ENCODE measurements at places on chromosomes 11 and 22. TPM values are rescaled to one million over a fixed set of nuclear protein-coding genes. Genes with fewer than 3 reads are reported as not detected.

DNA sequence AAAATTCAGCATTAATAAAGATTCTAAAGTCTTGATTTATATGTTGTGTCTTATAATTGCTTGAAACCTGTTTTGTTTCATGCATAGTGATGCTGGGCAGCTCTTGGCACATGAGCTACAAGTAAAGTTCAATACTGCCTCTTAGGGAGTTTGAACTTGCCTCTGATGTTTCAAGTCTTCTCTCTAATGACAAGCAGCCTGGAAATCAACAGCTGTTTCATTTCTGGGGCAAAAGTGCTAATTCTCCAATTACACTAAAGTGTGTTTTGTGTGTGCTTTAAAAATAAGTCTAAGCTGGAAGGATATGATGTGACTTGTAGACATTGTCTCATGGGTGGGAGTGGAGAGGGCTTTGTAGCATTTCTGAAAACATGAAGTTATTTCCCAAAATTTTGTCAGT lies 23.7 kb upstream of the SESN3 start:
- DNase-seq: no peak

- DNase-seq: no peak
Observed at GRCh38 chr11:62137276-62137861, 13.6 kb downstream of the INCENP start.

- DNase-seq: no peak
Observed at GRCh38 chr22:41289671-41290070, 3.7 kb upstream of the RANGAP1 start.

- no peak for DNase-seq
Observed at GRCh38 chr11:104529213-104529612, 365.3 kb upstream of the PDGFD start.

DNA sequence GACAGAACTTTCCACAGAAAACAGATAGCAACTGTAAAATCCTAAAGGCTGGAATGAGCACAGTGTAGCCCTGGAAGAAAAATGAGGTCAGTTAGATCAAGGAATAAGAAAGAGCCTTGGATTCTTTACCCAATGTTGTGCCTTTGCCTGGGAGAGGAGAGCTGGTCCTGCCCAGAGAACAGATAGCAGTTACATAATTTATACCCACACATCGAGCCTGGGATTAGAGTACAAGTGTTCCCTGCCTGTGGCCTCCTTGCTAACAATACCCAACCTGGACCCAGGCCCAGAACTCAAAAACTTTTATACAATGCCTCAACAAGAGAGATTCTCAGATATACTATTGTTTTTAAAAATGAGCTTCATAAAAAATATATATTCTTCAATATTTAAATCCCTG lies 1998.4 kb downstream of the LRRC4C start:
- no peak for DNase-seq

DNA sequence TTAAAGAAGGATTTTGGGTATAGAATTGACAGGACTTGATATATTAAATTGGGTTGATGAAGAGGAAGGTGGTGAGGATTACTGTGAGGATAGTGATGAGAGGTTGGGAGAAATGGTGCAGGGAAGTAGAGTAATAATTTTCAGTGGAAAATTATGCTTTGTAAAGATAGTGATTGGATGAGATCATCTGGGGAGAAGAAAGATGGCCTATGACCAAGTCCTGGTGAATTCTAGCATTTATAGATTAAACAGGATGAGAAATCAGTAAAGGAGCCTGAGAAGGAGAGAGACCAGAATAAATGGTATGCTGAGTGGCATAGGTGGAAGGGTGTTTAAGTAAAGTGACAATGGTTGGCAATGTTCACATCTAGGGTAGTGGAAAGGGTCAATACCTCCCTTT lies 15.0 kb downstream of the IPO7 start:
- DNase-seq: no peak

DNA sequence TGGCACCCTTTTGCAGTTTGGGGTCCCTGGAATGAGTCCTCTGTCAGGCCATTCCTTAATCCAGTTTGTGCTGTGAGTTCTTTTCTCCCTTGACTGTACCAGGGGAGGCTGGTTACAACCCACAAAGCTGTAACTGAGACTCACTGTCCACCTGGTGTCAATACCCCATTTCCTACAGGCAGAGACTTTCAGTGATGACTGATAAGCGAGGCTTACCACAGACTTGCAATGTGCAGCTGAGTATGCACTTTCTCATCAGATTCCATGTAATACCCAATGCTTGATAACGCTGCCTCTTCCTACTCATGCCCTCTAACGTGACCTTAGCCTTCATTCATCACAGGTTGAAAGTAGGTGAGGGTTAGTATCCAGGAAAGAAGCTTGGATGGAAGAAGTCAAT lies 120.1 kb downstream of the INSC start:
- no peak for DNase-seq

- no peak for DNase-seq
Observed at GRCh38 chr22:39139933-39140332, 12.5 kb downstream of the CBX7 start.

The OR52H1 gene
- total RNA-seq: not detected

The ANO9 gene
- total RNA-seq: 26.0 TPM
